RWPE2 (cell line): ENCODE measurements at places on chromosomes 5 and 9.

- DNase-seq = no peak
Measured at GRCh38 chr5:138752341-138752950, 779 bp upstream of the CTNNA1 start.

- no peak for DNase-seq
Measured at GRCh38 chr5:66213533-66213932, 69.4 kb downstream of the SREK1 start.

GRCh38 chr5:126016256-126016655, 407.0 kb upstream of the GRAMD2B start:
- no peak for DNase-seq

DNA sequence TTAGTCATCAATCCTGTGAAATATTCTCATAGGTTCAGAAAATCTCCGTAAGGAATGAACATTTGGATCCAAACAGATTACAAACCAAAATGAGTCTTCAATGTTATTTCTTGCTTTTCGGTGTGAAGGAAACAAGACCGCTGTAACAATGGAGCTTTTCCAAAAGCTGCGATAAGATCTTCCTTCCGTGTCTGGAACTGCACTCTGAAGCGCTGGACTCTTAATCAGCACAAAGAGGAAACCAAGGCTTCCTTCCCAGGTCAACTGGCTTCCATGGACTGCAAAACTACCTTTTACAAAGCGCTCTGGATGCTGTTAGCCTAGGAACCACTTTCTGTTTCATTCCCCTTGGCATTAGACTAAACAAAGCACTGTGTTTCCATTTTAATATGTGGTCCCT, 137.9 kb upstream of the BASP1 start:
- DNase-seq = no peak

- no peak for DNase-seq
Measured at GRCh38 chr9:126395439-126396212, 69.0 kb downstream of the MVB12B start.
